NCI-H1694 (cell line): ENCODE measurements at places on chromosomes 1 and 21.
A peak's percentile ranks its signal among the peaks of the same experiment; 100 is the strongest.

- DNase-seq, result no peak
Measured at GRCh38 chr1:37914719-37915475, 32.0 kb downstream of the INPP5B start.

GRCh38 chr1:31567956-31568570 is 8.3 kb upstream of the TINAGL1 start:
- no peak for DNase-seq

- no peak for DNase-seq
Measured at GRCh38 chr1:119898981-119899720, 2.8 kb upstream of the ADAM30 start.

DNA sequence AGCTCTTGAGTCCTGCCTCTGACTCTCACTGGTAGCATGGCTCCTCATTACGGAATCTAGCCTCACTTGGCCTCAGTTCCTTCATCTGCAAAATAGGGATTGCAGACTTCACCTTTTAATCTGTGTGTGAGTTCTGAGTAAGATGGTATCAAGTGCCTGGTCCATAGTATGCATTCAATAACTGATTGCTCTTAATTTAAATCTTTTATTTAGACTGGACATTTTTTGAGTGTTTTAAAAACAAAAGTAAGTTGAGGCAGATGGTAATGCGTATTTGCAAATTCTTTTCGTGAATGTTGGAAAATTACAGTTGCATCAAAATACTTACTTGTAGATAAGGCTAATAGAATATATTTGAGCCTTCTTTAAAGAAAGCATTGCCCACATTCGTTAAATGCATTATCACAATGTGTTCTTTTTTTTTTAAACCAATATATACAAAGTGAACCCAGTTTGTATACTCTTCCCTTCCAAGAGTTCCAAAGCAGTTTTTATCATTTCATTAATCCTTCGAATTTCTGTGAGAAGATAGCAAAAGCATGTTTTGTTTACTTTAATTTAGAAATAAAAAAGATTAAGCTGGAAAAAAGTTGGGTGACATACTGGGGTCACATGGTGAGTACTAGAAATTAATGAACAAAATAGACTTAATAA is 8.1 kb downstream of the DNM3 start:
- DNase-seq, result no peak

DNA sequence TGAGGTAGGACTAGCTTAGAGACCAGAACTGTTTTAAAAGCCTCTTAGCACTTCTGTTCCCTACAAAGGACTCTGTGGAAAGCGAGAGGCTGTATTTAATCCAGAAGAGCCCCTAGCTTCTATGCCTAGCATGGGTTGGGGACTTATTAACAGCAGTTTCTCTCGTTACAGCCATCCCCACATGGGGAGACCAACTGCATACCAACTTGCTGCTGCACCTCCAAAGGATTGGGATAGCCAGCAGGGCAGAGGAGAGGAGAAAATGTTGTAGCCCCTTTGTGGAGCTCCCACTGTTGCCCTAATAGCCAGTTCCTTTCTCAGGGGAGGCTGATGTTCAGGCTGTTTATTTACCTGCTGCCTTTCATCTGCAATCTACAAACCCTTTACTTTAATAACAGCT is 11.0 kb upstream of the CELSR2 start:
- DNase-seq, result no peak

DNA sequence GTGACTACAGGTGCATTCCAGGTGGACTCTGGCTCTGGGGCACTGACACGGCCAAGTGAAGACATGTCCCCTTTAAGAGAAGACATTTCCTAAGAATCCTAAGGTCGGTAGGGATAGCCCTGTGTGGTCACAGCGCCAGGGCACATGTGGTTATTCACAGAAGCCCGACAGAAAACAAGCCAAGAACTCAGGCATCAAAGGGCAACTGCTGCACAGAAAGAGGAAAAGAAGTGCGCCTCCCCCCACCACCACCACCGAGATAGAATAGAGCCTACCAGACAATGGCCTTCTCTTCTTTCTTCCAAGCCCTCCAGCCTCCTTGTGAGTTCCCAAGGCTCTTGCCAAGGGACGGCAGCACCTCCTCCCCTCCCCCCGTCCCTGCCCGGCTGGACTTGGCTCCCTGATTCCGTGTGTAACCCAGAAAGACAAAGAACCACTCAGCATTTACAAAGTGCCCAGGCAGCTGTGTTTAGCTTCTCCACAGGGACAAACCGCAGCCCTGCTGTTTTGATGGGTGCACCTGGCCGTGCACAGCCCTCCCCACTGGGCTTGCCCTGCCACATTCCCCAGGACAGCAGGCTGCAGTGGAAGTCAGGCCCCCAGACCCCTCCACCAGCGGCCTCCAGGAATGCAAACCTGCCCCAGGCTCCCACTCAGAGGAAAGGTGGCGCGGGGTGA is 30.2 kb downstream of the TMPRSS2 start:
- DNase-seq, result no peak

- no peak for DNase-seq
Measured at GRCh38 chr1:180278596-180279395, 48.7 kb downstream of the LHX4 start.

DNA sequence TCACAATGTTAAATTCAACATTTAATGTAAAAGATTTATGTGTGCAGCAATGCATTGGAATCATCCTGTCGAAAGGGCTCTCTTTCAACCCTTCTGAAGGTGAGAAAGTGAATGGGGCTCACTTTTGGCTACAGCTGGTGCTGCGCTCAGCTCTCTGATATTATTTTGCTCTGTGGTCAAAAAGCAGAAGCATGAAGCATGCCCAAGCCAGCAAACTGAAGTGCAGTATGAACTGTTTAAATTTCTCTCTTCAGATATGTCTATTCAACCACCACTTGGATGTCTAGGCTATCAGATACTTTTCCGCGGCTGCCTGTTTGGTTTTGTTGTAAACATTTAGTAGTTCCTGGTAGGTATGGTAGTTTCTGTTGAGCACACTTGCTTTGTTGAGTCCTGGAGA is 216.9 kb upstream of the TMPRSS15 start:
- DNase-seq, result no peak

GRCh38 chr1:56329970-56330369 is 249.4 kb downstream of the PLPP3 start:
- DNase-seq, result no peak

DNA sequence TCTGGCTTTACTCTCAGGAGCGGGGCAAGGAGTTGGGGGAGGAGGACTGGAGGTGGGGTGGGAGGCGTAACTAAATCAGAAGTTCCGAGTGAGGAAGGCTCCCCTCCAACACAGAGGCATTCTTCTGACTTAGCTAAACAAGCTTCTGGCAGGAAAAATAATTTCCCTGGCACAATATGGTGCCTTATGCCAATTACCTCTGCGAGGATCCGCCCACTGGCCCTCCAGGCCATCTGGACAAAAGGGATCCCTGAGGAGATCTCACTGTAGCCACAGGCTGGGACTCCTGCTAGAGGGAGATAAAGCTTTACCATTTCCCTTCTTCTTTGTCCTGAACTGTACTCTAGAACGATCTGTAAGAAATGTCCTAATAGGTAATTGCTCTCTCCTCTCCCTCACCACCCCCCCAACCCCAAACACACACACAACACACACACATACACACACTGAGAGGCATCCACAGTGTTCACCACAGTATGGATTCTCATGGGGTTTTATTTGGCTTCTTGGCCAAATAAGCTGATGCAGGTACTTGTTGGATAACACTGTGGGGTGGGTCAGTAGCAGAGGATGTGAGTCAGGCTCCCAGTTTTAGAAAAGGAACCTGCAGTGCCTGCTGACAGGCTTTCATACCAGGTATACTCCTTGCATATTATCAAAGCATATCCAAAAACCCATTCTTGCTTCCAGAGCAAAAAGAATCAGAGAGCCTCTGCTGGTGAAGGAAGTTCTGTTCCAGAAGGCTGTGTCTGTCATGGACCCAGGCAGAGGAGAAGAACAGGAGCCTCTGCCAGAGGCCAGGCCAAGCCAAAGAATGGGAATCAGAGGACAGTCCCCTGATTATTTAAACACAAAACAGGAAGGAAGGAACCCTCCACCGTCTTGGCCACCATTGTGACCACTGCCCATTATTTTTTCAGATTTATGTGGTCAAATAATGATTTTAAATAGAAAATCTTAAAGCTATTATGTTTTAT is 169.1 kb downstream of the C1orf21 start:
- DNase-seq, result peak; percentile 54

GRCh38 chr1:237269938-237270337 is 228.0 kb downstream of the RYR2 start:
- no peak for DNase-seq
